Mesothelial cell of epicardium (in vitro differentiated cells): ENCODE measurements at places on chromosomes 5 and 9. TPM values are rescaled to one million over a fixed set of nuclear protein-coding genes. Genes with fewer than 3 reads are reported as not detected.

The ZFP37 gene
- 8.2 to 9.3 TPM (median 8.9 TPM) in 3 replicates for total RNA-seq

- H3K4me3 ChIP-seq = no peak overlapping the region
- no peak overlapping the region for H3K27ac ChIP-seq
- no peaks in the 10 kb centered on the region for H3K4me1 ChIP-seq
These were observed 270.7 kb upstream of the PAPPA start for GRCh38 chr9:115882911-115883310.

DNA sequence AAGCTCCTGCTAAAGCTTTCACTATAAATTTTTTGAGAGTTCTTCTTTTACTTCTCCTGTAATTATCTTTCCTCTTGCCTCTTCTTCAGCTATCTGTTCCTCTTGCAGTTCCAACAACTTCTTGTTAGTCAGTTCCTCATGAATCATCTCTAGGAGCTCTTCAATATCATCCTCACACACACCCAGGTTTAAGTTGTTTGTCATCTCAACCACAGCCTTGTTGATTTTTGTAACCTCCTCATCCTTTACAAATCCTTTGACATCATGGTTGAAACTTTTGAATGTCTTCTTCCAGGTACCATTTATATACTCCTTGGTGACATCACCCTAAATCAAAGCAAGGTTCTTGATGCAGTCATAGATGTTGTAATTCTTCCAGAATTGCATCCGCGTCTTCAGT lies 106.3 kb upstream of the MAMDC2 start:
- H3K4me3 ChIP-seq = no peak overlapping the region
- H3K36me3 ChIP-seq = no peaks in the 10 kb centered on the region
- H3K27ac ChIP-seq = no peak overlapping the region
- peaks cover 13% of the 10 kb centered on the region for H3K27me3 ChIP-seq

- DNase-seq = no peak
- no peaks in the 10 kb centered on the region for H3K36me3 ChIP-seq
- no peaks in the 10 kb centered on the region for H3K27me3 ChIP-seq
- peak overlapping the region; percentile 26 for H3K27ac ChIP-seq
These were observed 78.1 kb upstream of the NREP start for GRCh38 chr5:111834926-111835599.

DNA sequence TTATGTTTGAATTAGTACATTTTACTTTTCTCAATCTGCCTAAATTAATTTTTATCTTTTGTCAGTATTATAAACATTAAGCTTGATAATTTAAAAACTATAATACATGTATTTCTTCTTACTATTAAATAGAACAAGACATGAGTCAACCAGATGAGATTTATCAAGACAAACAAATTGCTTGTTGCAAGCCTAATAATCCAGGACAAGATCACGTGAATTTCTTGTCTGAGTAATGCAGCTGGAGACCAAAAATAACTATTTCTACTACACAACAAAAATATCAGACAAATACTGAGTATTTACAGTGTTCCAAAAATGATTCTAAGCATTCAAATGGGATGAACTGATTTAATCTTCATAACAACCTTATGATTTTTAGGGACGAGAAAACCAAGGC lies 339.1 kb upstream of the PRR16 start:
- no peaks in the 10 kb centered on the region for H3K4me1 ChIP-seq
- H3K4me3 ChIP-seq = no peak overlapping the region
- no peak overlapping the region for H3K27ac ChIP-seq
- DNase-seq = no peak
- no peaks in the 10 kb centered on the region for H3K27me3 ChIP-seq

- no peak overlapping the region for H3K4me3 ChIP-seq
- no peaks in the 10 kb centered on the region for H3K27me3 ChIP-seq
- peaks cover 4% of the 10 kb centered on the region for H3K4me1 ChIP-seq
- DNase-seq = no peak
These were observed 19.2 kb upstream of the FGFR4 start for GRCh38 chr5:177067503-177067902.

DNA sequence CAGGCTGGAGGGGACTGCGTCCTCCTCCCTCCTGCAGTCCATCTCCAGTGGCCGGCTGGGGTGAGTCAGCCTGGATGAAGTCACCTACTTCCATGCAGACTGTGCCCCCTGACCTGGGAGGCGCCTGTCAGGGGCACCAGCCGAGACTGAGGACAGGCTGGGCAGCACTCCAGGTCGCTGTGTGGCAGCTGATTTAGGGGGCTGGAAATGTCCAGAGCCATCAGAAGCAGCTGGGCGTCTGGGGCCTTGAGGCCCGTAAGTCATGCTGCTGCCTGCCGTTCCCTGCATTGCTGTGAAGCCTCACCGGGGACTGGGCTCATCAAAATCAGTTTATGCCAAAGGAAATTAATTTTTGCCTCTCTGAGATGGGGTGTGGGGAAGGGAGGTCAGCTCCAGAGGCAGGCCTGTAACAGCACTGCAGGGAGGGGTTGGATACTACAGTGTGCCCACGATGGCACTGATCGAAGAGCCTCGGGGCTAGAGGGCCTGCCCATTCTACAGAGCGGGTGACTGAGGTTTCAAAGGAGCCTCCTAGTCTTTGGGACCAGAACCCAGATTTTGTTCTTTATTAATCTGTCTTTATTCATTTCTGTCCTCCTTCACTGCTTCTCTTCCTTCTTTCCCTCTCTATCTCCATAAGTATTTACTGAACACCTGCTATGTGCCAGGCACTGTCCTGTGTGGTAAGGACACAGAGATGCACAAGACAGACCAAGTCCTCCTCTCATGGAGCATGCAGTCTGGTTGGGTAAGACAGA lies 70.4 kb upstream of the PSD2 start:
- H3K36me3 ChIP-seq = no peaks in the 10 kb centered on the region
- no peak overlapping the region for H3K27ac ChIP-seq
- no peaks in the 10 kb centered on the region for H3K27me3 ChIP-seq
- no peaks in the 10 kb centered on the region for H3K4me1 ChIP-seq
- H3K4me3 ChIP-seq = no peak overlapping the region

DNA sequence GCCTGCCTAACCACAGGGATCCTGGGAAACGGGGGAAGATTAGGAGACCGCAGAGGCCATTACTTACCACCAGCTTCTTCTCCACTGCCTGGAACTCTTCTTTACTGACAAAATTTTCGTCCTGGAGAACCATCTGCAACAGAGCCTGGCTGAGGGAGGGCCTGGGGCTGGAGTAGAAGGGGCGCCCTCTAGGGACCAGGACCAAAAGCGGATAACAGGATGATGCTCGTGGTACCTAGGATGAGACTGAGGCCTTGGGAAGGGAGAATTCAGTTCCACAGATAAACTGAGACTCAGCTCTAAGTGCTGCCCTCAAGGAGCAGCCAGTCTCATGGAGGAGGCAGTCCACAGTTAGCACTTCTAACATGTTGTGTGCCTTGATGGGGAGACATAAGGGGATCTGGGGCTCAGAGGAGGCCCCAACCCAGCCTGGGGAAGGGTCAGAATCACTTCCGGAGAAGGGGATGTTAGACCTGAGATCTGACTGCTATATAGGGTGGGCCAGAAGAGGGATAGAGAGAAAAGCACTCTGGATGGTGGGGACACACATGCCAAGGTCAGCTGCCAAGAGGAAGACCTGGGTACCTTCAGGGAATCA lies 1.2 kb downstream of the SPATA24 start:
- H3K27me3 ChIP-seq = no peaks in the 10 kb centered on the region
- peak overlapping the region; percentile 90 for H3K4me3 ChIP-seq
- H3K27ac ChIP-seq = peak overlapping the region; percentile 99

DNA sequence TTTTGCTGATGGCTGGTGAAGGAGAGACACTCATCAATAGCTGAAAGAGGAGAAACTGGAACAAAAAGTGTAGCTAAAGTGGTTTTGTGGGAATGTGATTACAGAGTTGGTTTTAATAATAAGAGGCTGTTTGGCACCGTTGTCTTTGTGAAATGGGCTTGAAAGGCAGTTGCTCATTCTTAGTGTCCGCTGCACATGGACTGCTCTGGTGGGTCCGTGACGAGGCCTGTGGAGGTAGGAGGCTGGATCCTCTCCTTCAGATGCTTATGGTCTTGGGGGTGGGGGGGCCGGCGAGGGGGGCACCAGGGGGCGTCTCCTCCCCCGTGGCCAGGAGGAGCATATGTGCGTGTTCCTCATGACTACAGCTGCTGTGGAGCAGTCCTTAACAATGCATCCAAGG lies 29.8 kb downstream of the FUBP3 start:
- no peak overlapping the region for H3K4me3 ChIP-seq
- H3K4me1 ChIP-seq = no peaks in the 10 kb centered on the region
- H3K36me3 ChIP-seq = peaks cover 27% of the 10 kb centered on the region
- no peak for DNase-seq
- no peaks in the 10 kb centered on the region for H3K27me3 ChIP-seq
- H3K27ac ChIP-seq = no peak overlapping the region

- no peaks in the 10 kb centered on the region for H3K27me3 ChIP-seq
- peaks cover 24% of the 10 kb centered on the region for H3K36me3 ChIP-seq
- H3K27ac ChIP-seq = peak overlapping the region; percentile 52
- DNase-seq = no peak
- H3K4me1 ChIP-seq = peaks cover 26% of the 10 kb centered on the region
These were observed 80.5 kb downstream of the FNBP1 start for GRCh38 chr9:129962451-129962864.
